SIG-M5 (cell line): ENCODE measurements at places on chromosomes 11 and 22.

DNA sequence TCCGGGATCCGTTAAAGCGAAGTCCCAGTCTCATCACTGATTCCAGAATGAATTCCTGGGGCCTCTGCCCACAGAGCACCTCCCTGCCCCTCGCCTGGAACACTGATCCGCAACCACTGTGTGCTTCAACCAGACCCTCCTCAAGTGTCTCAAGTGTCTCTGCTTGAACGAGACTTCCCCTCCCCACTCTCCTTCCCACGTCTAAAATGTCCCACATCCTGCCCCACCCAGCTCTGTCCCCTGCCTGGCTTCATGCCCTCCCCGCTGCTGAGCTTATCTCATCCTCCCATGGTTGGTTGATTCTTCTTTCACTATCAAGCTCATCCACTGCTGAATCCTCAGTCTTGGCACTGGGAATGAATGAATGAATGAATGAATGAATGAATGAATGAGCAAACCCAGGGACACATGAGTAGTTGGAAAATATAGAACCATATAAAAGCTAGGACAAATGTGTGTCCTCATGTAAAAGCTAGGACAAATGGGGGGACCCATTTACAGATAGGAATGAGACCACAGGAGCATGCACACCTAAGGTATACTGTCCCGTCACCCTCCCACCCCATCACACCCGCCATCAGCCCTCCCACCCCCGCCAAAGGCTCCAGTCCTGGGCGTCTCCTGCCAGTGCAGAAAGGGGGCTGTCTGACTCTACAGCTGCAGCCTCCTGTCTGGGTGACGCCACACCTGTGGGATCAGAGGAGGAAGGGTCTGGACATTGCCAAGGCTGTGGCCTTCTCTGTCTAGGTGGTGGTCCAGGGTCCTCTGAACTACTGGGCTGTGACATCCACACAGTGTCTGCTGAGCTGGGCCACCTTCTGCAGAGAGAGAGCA is 71.4 kb upstream of the LINC01488 start:
- DNase-seq: no peak

DNA sequence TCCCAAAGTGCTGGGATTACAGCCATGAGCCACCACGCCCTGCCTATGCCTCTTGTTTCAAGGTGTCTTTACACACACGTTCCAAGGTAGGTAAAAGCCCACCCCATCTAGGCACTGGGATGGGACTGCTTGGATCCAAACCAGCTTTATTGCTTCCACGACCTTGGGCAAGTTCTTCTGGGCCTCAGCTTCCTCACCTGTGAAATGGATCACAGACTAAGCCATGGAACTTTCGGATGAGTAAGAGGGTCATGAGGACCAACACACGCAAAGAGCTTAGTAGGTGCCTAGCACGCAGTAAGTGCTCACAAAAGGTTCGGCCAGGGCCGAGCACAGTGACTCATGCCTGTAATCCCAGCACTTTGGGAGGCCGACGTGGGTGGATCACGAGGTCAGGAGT is 15.6 kb downstream of the RHOD start:
- DNase-seq: no peak

DNA sequence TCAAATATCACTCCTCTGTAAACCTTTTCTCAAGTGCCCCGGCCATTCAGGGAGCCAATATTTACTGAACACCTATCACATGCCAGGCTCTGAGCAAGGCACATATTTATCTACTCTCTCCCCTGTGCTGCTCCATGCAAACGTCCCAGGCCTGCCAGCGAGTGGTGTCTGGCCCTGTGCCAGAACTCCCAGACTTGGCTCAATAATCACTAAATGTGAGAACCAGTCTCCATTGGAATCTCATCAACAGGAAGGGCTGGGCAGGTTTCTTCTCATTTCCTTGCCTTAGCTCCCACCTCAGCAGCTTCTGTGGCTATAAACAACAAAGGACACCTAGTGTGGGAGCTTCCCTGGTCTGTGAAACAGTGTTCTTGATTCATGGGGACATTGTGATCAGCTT is 21.7 kb downstream of the RASSF10 start:
- no peak for DNase-seq

DNA sequence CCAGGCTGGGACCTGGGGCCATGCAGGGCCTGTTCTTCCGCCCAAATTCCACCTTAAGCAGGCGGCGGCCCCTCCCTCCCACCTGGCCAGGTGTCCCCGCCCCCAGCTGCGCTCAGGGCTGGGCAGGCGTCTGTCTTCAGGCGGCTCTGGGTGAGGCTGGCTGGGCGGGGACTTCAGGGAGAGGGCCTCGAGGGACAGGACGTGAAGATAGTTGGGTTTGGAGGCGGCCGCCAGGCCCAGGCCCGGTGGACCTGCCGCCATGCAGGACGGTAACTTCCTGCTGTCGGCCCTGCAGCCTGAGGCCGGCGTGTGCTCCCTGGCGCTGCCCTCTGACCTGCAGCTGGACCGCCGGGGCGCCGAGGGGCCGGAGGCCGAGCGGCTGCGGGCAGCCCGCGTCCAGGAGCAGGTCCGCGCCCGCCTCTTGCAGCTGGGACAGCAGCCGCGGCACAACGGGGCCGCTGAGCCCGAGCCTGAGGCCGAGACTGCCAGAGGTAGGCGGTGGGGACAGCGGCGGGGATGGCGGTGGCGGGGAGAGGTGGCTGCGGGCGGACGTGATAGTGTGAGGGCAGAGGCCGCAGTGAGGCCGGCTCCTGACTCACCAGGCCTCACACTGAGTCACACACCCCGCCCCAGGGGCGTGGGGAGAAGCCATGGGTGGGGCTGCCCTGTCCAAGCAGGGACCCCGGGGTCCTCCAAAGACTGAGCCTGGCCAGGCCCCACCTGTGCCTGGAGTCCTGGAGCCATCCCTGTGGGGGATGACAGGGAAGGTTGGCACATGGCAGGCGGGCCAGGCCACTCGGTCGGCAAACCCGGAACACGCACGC is at the start of gene PKP3:
TSS of gene PKP3 (plus strand) at position 176 of the 824 bp plus-strand sequence. CDS start at position 260, 84 bp downstream.
- DNase-seq: no peak

- no peak for DNase-seq
Measured at GRCh38 chr11:61840371-61840770, 12.3 kb downstream of the FADS2 start.
